NCI-H446 (cell line): ENCODE measurements at places on chromosomes 3 and 15.

DNA sequence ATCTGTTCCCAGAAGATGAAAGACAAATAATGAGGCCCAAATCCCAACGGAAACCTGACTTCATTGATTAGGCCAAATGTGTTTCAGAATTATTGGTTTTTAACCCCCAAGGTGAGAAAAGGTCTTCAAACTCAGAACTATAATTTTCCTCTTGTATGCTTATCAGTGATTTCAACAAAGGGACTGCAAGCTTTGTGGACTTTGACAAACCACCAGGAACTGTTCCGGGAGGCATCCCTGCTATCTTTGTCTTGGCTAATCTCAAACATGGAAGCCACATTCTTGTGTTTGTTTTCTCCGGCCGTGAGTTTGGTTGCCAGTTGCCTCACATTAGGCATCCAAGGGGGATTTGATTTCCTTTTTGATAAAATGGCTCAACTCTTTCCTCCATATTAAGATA lies 19.5 kb downstream of the ARHGEF3 start:
- DNase-seq, result no peak

- no peak for DNase-seq
These were observed 40.3 kb downstream of the THRB start for GRCh38 chr3:24454393-24454792.

- no peak for DNase-seq
These were observed 4.5 kb downstream of the INKA1 start for GRCh38 chr3:49807431-49808114.

DNA sequence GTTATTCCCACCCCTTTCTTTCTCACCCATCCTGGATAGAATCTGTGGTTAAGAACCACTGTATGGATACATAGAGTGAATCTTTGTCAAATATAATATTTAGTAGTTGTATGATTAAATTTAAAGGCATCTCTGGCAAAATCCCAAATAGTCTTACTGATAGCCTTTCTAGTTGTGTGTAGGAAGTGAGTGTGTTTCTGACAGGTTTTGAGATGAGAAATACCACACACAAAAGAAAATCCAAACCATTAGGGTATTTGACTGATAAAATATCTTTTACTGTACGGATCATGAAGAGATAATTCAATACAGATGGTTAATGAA lies 44.7 kb upstream of the PLCL2 start:
- no peak for DNase-seq

GRCh38 chr15:44370830-44371229 lies 56.6 kb upstream of the CTDSPL2 start:
- no peak for DNase-seq

GRCh38 chr15:51267051-51267702 lies 71.2 kb downstream of the CYP19A1 start:
- DNase-seq, result no peak

GRCh38 chr3:61564395-61565059 lies 3.2 kb downstream of the PTPRG start:
- DNase-seq, result no peak
